ENCODE measurements at places on chromosomes 6 and 20. TPM values are rescaled to one million over a fixed set of nuclear protein-coding genes. Genes with fewer than 3 reads are reported as not detected.

DNA sequence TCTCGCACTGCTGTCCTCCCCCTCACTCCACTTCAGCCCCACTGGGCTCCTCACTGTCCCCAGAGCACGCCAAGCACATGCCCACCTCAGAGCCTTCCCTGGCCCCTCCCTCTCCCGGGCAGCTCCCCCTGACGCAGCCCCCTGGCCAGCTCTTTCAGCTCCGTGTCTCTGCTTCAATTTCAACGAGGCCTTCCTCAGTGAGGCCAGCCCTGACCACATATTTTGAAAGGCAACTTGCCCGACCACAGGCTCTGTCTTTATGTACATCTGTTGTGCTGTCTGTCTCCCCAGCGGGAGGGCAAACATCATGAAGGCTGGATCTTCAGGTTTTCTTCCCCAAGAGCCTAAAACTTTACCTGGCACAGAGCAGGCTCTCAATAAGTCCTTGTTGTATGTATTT lies 44.6 kb downstream of the JPH2 start:
- no peak for DNase-seq

GRCh38 chr6:43504756-43505593 lies 5.2 kb downstream of the LRRC73 start:
- DNase-seq, result no peak

GRCh38 chr6:112004201-112005012 lies 49.5 kb upstream of the CCN6 start:
- DNase-seq, result no peak

Gene ARMH2
- 0.40 TPM for total RNA-seq

DNA sequence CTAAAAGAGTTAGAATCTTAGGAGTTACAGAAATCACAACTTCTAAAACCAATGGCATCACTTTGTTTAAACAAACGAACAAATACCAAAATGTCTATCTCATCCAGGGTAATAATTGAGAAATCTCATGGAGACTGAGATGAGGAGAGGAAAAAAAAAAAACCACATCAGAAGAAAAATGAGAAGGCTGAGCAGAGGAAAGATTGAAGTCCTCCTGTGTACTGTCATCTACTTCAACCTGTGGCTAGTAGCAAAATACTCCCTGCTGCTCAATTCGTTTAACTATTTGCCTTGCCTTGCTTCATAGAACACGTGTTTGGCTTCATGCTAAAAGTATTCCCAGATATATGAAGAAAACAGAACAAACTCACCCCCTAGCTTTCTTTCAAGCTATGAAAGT lies 143.7 kb downstream of the PDE10A start:
- DNase-seq, result no peak

DNA sequence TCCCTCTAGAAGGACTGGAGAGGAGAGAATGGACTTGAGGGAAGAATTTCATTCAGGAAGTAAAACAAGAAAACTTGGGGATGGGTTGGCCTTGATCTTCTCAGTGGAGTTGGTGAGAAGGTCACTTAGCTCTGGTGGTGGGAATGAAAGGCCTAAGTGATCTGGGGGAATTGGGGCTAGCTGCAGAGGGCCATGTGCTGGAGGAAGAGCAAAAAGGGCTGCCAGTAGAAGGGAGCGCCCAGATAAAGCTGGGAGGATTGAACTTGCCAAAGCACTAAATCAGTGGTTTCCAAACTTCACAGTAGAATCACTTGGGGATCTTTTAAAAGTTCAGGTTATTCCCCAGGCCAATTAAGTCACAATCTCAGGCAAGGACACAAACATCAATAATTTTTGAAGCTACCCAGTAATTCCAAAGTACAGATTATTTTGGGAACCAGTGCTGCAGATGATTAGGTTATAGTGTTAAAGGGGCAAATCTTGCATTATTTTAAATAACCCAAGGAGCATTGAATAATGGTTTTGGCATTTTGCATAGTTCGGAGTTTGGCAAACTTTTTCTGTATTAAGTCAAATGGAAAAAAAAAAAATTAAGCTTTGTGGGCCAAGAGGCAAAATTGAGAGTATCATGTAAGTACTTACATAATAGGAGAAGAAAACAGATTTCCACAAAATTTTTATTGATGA lies 36.5 kb upstream of the RFPL4B start:
- no peak for DNase-seq

DNA sequence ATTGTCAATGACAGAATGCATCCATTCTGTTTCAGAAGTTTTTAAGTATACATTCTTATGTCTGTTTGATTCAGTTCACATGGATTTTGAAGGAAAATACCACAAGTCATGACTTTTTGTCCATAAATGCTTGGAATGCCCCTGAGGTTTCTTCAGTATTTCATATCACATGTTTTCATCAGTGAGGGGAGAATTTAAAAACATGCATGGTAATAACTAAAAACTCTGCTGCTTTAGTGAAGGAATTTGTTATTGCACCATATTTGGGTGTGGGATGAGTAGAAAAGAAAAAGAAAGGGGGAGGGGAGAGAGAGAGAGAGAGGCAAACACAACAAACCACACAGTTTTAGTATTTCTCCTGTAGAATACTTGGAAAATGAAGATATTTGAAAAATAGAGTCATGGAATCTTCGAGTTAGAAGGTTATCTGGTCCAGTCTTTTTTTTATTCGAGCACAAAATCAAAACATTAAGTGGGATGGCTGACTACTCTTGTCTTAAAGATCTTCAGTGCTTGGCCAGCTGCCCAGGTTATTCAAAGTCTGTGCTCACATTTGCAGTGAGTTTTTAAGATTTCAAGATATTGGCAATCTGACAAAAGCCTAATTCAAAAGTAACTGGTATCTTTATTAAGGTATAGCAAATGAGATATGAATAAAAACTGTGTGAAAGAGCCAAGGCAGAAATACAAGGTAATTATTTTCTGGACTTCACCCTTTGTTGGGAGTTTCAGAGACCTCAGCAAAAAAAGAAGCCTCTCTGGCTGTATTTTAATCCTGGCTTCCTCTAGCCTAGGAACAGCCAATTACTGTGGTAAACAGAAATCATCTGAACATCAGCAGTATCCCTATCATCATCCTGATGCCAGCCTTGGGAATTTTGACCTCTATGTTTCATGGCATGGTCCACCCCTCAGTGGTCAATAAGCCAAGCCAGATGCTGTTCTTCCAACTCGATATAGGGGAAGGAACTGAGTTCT lies 687.9 kb upstream of the CITED2 start:
- no peak for DNase-seq

- DNase-seq, result no peak
These were observed 34.6 kb downstream of the GCNT2 start for GRCh38 chr6:10555625-10556309.

GRCh38 chr6:170137176-170137891 lies 153.5 kb downstream of the DLL1 start:
- DNase-seq, result no peak

GRCh38 chr20:35311409-35311808 lies 19.2 kb upstream of the FAM83C start:
- peak; percentile 88 for DNase-seq

- peak; percentile 70 for DNase-seq
These were observed 46.8 kb downstream of the PYGB start for GRCh38 chr20:25294459-25295385.

Gene TTLL9
- total RNA-seq, result not detected

Gene BPIFB4
- total RNA-seq, result not detected

DNA sequence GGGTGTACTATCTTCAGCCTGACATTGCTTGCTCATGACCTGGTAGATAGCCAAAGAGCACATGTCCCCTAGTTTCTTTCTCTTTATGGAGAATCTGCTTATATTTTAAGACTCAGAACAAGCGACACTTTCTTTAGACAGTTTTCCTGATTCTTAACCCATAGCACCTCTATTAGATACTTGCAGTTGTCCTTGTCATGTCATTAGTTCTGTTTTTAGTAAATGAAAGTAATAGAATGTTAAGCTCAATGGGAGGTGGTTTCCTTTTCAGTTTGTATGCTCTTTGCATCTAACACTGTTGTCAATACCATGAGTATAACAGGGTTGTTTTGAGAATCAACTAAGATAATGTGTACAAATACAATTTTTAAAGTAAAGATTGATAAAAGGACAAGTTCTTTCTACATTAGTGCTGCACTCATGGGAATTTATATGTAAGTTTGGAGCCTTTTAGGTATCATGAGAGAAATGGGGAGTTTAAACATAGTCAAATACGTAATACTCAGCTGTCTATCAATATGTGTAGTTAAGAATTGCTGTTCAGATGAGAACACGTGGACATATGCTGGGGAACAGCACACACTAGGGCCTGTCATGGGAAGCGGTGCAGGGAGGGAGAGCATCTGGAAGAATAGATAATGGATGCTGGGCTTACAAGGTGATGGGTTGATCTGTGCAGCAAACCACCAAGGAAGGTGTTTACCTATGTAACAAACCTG lies 124.3 kb downstream of the GRM1 start:
- DNase-seq, result no peak

- no peak for DNase-seq
These were observed 6.0 kb downstream of the NOX3 start for GRCh38 chr6:155449450-155450239.

Data from activated CD8-positive, alpha-beta T cell treated with anti-CD3 and anti-CD28 coated beads for 36 hours (primary cell).